ENCODE measurements at places on chromosomes 2 and 18.

DNA sequence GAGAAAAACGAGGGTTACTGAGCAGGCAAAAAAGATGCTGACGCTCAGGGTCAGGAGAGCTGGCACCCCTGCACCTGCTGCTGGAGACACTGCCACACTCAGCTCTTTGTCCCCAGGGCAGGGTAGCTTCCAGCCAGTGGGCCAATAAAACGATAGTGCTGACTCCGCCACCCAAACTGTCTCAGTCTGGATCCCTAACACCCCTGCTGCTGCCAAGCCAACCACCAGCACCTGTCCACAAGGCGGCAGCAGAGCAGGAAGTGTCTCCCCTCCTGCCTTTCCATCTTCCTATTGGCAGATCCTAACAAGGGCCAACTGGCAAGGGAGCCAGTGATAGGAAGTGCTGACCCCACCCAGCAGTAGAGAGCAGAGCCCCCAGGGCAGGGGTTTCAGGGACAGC lies 531.5 kb upstream of the SALL3 start:
- DNase-seq: no peak

DNA sequence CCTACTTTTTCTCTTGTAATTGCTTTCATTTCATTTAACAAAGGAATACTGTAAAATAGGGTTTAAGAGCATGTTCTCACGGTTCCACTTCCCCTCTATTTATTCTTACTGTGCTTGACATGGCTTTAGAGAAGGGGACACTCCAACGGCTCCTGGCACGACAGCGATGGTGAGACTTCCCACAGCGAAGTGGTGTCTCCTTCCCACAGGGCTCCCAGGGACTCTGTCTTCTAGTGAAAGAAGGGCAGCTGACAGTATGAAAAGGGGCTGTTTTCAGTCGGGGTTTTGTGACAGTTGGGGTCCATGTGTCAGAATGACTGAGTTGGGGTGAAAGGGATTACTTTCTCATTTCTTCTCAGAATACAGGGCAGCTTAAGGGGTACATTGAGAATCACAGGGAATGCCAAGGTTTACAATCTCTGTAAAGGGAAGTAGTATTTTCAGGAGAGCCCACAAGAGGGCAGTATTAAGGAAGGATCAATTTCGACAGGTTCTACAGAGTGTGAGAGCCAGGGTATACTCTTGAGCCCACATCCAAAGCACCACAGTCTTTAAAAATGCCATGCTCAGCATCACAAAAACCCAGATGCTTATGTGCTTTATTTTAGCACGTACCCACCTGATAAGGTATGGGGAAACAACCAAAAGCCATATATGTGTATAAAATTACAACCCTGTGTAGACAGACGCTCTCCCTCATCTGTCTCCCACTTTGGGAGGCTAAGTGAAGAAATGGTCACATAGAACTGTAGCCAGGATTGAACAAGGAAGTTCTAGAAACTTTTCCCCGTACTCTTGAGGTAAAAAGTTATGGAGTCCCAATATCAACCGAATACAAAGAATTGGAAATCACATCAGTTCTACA lies 31.3 kb upstream of the RAPGEF4 start:
- DNase-seq: peak; percentile 37

DNA sequence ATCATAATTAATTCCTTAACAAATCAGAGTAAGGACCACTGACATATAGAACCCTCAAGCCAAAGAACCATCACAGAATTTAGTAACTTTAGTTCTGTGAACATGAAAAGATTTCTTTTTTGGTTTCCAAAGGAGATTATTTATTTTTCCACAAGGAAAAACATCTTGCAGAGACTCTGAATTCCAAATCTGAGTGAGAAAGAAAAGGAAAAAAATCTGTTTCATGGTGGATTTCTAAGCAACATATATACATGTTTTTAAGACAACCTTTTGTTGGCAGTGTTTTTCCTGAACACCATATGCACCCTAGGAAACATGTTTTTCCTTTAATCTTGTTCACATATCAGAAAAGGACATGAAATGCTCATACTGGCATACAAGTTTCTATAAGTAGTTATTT lies 149.8 kb downstream of the AGPS start:
- no peak for DNase-seq

DNA sequence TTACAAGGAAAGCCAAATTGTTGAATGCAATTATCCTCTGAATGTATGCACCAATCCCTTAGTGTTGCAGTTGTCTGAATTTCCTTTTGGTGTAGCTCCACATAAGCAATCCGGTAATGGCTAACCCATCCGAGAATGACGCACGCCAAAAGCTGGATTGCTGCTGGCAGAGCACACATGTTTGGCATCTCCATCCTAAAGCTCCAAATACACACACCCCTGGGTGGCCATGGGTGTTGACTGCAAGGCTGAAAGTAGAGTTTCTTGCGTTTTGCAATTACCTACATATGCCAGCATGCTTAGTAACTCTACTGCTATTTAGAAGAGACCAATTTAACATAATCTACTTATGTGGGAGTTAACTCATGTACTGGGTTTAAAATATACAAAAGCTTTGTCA lies 53.1 kb downstream of the KCTD1 start:
- DNase-seq: no peak

DNA sequence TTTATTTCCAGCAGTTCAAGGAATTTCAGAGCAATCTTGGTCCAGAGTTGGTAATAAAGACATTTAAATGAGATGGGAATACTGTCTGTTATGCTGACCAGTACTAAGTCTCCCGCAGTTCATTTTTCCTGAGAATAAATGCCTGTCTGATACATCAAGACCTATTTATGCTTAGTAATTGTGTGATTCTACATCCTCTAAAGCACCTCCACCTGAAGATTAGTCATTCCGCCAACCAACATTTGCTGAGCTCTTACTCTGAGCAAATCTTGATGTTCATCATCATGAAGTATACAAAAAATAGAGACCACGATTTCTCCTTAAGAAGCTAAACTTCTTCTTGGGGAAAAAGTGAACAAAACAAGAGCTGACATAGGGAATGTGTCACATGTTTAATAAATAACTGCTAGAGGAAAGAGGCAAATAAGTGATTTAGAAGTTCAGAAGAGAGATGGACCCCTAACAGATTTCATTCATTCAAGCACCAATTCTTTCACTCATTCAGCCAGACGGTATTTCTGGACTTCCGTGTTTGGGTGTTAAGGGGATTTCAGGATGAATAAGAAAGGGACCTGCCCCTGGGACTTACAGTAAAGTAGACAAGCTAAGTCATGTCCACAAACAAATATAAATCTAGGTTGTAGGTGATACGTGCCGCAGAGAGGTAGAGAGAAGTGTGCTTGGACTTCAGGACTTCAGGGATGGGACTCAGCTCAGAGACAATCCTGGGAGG lies 34.2 kb upstream of the PPP4R1 start:
- no peak for DNase-seq

GRCh38 chr18:658001-658946 lies 821 bp downstream of the TYMS start:
- peak; percentile 92 for DNase-seq

- peak; percentile 13 for DNase-seq
Measured at GRCh38 chr2:118223992-118224894, 136.0 kb downstream of the INSIG2 start.

GRCh38 chr2:155692106-155692505 lies 640.4 kb downstream of the NR4A2 start:
- DNase-seq: no peak

GRCh38 chr18:63083020-63083531 lies 236.5 kb downstream of the BCL2 start:
- DNase-seq: no peak

All from SW480 (cell line).